Astrocyte of the spinal cord (primary cell): ENCODE measurements at places on chromosomes 11 and 22.

DNA sequence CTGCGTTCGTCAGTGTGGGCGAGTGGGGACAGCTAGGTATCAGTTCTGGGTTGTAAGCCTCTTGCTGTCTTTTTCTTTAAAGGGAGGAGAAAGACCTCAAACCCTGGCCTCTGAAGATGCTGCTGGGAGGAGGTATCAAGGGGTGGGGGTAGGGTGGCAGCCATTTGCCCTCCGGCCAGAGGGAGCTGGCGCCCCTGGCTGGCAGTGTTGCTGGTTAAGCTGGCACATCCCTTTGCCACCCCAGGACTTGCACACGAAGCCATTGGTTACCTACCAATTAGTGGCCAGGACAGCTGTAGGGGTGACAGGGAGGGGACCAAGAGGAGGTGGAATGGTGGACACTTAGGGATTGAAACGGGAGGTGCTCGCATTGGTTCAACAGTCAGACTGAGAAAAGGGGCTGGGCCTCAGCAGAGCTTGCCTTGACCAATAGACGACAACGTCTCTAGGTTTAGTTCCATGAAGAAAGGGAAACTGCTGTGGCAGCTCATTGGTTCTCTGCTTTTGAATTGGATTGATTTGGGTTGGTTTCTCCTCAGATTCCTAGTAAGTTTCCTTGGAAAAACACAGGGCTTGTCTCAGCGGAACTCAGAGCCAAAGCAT, 77.9 kb downstream of the ST3GAL4 start:
- DNase-seq: no peak

DNA sequence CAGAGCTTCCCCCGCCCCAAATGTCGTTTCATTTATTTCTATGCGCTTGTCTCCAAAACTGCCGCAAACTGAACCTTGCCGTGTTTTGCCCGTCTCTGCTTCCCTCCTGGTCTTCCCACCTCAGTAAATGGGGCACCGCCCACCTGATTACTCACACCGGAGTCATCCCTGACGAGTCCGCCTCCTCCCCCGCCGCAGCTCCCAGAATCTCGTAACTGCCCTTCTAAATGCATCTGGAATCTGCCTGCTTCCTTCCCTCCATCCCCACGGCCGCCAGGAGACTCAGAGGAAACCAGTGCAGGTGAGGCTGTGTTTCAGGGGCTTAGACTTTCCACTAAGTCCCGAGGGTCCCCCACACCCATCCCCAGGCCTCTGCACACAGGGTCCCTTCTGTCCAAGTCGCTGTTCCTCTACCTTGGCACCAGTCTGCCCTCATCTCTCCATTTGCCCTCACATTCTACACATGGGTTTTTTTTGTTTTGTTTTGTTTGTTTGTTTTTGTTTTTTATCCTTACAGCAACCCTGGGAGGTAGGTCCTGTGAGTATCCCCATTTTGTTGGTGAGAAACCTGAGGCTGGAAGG, 62.6 kb upstream of the PHF21B start:
- DNase-seq: peak; percentile 71

DNA sequence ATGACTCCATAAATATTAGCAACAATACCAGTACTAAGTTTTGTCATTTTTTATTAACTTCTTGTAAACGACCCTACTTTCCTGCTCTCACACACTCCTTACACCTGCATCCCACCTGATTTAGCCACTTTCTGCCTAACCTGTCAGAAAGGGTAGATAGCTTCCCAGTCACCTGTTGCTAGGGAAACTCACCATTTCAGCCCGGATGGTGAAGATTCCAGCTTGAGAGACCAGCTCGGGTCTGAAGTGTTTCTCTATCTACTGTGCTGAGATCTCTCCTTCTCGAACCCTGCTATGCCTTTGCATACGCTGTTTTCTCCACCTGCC, at the start of gene PARVG:
PARVG (plus strand) TSS at position 220 of the 327 bp plus-strand sequence. CDS start 2,405 bp downstream, outside the sequence.
- DNase-seq: no peak

- DNase-seq: no peak
These were observed 52.9 kb downstream of the ST14 start for GRCh38 chr11:130212431-130212961.

GRCh38 chr11:27860811-27861210, 160.6 kb upstream of the BDNF start:
- DNase-seq: no peak

DNA sequence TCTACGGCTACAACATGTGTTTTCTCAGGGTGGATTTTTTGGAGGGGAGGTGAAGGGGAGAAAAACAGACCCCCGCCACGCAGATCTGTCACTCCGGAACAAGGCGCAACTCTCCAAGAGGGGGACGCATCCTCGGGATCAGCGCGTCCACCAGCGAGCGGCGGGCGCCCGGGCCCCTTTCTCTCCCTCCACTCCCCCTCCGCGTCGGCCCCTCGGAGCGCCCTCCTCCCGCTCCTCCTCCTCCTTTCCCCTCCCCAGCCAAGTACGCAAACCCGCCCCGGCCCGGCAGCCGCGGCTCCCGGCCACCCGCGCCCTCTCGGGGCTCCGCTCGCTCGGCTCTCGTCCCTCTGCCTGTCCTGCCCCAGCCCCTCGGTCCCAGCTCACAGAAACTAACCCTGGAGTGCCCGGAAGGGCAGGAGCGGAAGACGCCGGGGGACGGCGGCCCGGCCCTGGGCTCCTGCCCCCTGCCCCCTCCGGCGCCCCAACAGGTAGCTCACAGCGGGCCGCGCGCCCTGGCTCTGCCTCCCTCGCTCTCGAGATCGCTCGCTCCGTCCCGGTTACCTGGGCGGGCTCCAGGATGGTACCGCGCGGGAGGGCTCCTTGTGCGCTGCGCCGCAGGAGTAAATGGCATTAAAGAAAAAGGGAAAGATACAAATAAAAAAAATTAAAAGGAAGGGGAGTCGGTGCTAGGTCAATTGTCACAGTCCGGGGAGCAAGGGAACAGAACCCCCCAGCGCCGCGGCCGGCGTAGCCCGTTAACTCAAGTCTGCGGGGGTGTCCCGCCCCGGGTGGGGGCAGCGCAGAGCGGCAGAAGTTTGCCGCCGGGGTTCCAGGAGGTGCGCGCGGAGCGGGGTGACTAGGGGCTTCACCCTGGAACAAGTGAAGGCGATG, 131.4 kb upstream of the C11orf58 start:
- DNase-seq: peak; percentile 30

GRCh38 chr11:17443000-17443399, 33.6 kb downstream of the ABCC8 start:
- no peak for DNase-seq

DNA sequence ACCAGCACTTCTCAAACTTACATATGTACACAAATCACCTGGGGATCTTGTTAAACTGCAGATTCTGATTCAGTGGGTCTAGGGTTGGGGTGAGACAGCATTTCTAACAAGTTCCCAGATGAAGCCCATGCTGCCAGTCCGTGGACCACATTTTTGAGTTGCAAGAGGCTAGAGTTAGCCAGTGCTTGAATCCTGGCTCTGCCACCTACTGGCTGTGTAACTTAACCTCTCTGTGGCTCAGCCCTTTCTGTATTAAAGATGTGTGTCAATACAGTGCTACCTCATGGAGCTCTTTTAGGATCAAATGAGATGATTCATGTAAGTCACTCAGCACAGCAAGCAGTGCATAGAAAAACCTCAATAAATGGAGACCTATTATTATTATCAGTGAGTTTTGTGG, 90.2 kb upstream of the ISX start:
- DNase-seq: no peak

- no peak for DNase-seq
These were observed 25.5 kb downstream of the CTNND1 start for GRCh38 chr11:57787006-57787604.
